ENCODE measurements at places on chromosomes 13 and 19. TPM values are rescaled to one million over a fixed set of nuclear protein-coding genes. Genes with fewer than 3 reads are reported as not detected.
A peak's percentile ranks its signal among the peaks of the same experiment; 100 is the strongest.

- no peaks in the 10 kb centered on the region for H3K36me3 ChIP-seq
- H3K27me3 ChIP-seq = no peaks in the 10 kb centered on the region
- DNase-seq = peak; percentile 86
- no peak overlapping the region for H3K27ac ChIP-seq
- no peak overlapping the region for H3K4me3 ChIP-seq
- no peaks in the 10 kb centered on the region for H3K4me1 ChIP-seq
Observed at GRCh38 chr19:16446724-16447368, 24.9 kb downstream of the EPS15L1 start.

GRCh38 chr19:2867025-2867991 is at the start of gene ZNF556:
ZNF556 (plus strand) TSS chr19:2867335; CDS start chr19:2867422, 87 bp downstream.
- DNase-seq = no peak
- H3K36me3 ChIP-seq = no peaks in the 10 kb centered on the region
- H3K4me1 ChIP-seq = no peaks in the 10 kb centered on the region
- H3K27me3 ChIP-seq = no peaks in the 10 kb centered on the region
- H3K4me3 ChIP-seq = no peak within 1 kb of the TSS
- H3K27ac ChIP-seq = no peak within 1 kb of the TSS

The FCAR gene
- total RNA-seq = 2.0 TPM

DNA sequence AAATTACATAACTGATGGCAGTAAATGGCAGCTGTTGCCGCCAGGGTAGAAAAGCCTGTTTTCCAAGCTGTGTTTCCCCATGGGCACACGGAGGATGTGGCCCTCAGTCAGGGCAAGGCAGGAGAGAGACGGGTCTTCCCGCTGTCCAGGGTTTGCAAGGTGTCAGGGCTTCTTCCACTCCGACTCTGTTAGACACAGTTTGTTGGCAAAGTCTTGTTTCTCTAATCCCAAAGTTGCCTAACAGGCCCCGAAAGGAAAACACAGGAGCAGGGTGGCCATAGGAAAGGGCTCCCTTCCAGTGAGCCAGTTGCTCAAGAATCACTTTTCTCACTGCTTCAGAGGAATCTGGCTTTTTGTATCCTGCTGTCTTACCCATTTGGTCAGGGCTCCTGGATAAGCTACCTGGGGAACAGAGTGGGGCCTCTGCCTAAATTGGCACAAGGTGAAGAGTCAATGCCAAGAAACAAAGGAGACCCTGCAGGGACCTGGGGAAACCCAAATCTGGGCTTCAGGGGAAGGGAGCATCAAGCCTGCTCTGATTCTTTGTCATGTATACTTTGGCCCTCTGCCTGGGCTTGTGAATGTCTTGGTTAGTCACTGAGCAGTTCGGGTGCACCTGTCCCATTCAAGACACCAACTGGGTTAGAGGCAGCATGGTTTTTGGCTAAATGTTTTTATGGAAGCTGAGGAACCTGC is 29.0 kb upstream of the CXCL17 start:
- no peak for DNase-seq
- H3K27ac ChIP-seq = no peak overlapping the region
- no peaks in the 10 kb centered on the region for H3K4me1 ChIP-seq
- no peak overlapping the region for H3K4me3 ChIP-seq
- H3K27me3 ChIP-seq = no peaks in the 10 kb centered on the region
- H3K36me3 ChIP-seq = no peaks in the 10 kb centered on the region

GRCh38 chr19:58001895-58002369 is 688 bp downstream of the ZNF606 start:
- no peaks in the 10 kb centered on the region for H3K27me3 ChIP-seq
- peak overlapping the region; percentile 86 for H3K4me3 ChIP-seq
- peaks cover 10% of the 10 kb centered on the region for H3K36me3 ChIP-seq
- H3K27ac ChIP-seq = no peak overlapping the region

GRCh38 chr13:111900390-111901131 is 166.4 kb upstream of the SOX1 start:
- DNase-seq = no peak
- H3K27ac ChIP-seq = no peak overlapping the region
- H3K36me3 ChIP-seq = no peaks in the 10 kb centered on the region
- H3K4me1 ChIP-seq = no peaks in the 10 kb centered on the region
- no peak overlapping the region for H3K4me3 ChIP-seq

GRCh38 chr13:31046711-31047279 is 114.3 kb downstream of the TEX26 start:
- DNase-seq = no peak
- H3K4me3 ChIP-seq = no peak overlapping the region
- no peaks in the 10 kb centered on the region for H3K4me1 ChIP-seq
- no peak overlapping the region for H3K27ac ChIP-seq
- H3K36me3 ChIP-seq = no peaks in the 10 kb centered on the region

DNA sequence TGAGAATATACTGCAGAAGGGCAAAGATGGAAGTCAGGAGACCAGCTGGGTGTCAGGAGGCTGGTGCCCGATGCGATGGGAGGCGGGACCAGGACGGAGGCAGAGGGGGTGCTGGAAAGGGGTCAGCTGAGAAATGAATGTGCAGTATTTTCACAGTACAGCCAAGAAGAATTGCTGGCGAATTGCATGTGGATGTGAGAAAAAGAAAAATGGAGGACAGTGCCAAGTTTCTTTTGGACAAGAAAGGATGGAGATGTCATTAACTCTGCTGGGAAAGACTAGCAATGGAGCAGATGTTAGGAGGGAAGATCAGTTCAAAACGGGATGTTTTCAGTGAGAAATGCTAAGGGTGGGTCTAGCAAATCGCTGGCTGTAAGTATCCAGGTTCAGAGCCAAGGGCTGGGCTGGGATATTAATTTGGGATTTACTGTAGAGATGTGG is 7.0 kb downstream of the CRYL1 start:
- no peaks in the 10 kb centered on the region for H3K27me3 ChIP-seq
- H3K27ac ChIP-seq = no peak overlapping the region
- no peak overlapping the region for H3K4me3 ChIP-seq
- H3K4me1 ChIP-seq = no peaks in the 10 kb centered on the region

The ZNF577 gene
- 12.5 TPM for total RNA-seq

The NRTN gene
- total RNA-seq = not detected

The ZNF569 gene
- total RNA-seq = 6.7 TPM

The VMAC gene
- 9.2 TPM for total RNA-seq

The PALM3 gene
- not detected for total RNA-seq

The ZNF486 gene
- 4.1 TPM for total RNA-seq

DNA sequence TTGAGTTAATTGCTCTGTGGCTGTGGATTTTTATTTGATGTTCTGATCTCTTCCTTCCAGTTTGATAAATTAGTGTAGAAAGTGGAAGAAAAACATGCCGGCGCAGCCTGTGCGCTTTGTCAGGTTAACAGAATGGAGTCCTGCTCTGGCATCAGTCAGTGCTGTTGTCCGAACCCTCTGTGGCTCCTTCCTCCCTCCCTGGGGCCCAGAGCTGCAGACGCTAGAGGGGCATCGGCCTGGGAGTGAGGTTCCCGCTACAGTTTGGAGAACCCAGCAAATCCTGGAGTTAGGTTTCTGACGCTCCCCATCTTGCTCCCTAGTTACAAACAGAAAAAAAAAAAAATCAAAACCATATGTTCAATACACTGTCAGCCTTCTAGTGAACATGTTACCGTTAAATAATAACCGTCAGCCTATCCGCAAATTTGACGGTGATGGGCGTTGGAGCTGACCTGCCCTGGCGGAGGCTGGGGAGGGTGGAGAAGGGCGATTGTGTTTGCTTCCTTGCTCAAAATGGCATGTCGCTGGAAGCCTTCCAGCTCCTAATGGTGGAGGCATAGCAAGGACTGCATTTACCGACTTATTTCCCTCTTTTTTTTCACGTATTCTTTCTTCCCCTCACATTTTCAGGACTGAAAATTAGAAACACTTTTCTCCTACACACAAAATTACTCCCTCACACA is 13.6 kb downstream of the MBNL2 start:
- H3K27me3 ChIP-seq = no peaks in the 10 kb centered on the region
- no peak overlapping the region for H3K4me3 ChIP-seq
- H3K4me1 ChIP-seq = peaks cover 20% of the 10 kb centered on the region

- H3K27me3 ChIP-seq = peaks cover 2% of the 10 kb centered on the region
- DNase-seq = no peak
- no peaks in the 10 kb centered on the region for H3K4me1 ChIP-seq
- no peak overlapping the region for H3K4me3 ChIP-seq
- H3K27ac ChIP-seq = no peak overlapping the region
Observed at GRCh38 chr13:24865163-24865953, 101.4 kb downstream of the RNF17 start.

DNA sequence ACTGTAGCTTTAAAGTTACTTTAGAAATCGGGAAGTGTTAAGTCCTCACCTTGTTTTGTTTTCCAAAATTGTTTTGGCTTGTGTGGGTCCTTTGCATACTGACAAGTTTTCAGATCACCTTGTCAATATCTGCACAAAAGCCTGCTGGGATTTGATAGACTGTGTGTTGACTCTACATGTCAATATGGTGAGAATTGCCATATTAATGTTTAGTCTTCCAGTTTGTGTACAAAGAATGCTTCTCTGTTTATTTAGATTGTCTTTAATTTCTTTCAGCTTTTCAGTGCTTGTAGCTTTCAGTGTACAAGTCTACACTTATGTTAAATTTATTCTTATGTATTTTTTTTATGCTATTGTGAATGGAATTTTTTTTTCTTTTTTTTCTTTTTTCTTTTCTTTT is 50.2 kb downstream of the SIPA1L3 start:
- H3K4me1 ChIP-seq = no peaks in the 10 kb centered on the region
- H3K4me3 ChIP-seq = no peak overlapping the region
- H3K36me3 ChIP-seq = no peaks in the 10 kb centered on the region

The ZNF835 gene
- total RNA-seq = 2.8 TPM

GRCh38 chr19:42166316-42166715 is 34.1 kb upstream of the POU2F2 start:
- no peak for DNase-seq
- no peaks in the 10 kb centered on the region for H3K36me3 ChIP-seq
- no peaks in the 10 kb centered on the region for H3K27me3 ChIP-seq
- H3K27ac ChIP-seq = no peak overlapping the region
- H3K4me3 ChIP-seq = no peak overlapping the region

- no peak overlapping the region for H3K27ac ChIP-seq
- H3K4me1 ChIP-seq = no peaks in the 10 kb centered on the region
- no peak for DNase-seq
Observed at GRCh38 chr13:94232161-94232950, 247.1 kb downstream of the DCT start.

DNA sequence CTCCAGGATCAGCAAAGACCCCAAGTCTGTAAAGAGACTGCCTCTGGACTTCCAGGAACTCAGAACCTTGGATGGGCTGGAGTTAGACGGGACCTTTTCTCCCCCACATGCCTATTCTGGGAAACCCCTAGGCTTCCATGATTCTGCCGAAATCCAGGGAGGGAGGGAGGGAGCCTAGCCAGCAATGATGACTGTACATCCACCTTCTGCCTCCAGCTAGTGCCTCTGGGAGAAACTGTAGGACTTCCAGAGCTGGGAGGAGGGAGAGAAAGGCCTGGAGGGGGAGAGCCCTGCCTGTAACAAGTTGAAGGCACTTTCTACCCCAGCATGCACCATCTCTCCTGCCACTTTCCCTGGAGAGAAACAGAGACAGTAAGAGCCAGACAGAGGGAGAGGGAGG is 6.0 kb upstream of the HAS1 start:
- no peaks in the 10 kb centered on the region for H3K27me3 ChIP-seq
- no peak overlapping the region for H3K4me3 ChIP-seq
- H3K27ac ChIP-seq = no peak overlapping the region
- H3K36me3 ChIP-seq = no peaks in the 10 kb centered on the region
- DNase-seq = no peak
- no peaks in the 10 kb centered on the region for H3K4me1 ChIP-seq

DNA sequence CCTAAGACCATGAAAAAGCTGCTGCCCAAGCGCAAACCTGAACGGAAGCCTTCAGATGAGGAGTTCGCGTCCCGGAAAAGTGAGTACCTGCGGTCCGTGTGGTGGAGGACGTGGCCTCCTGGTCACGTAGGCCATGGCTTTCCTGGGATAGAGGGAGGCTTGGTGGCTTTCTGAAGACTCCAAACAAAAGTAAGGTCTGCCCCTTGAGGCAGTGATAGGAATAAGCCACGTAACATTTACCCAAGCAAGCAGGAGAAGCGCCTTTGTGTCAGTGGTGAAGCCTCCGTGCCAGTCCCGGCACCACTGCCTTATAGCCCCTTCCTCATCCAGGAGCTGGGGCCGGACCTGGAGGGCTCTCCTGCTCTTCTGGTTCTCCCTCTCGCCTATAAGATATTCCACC is 34.3 kb upstream of the TEX29 start:
- H3K27me3 ChIP-seq = no peaks in the 10 kb centered on the region
- H3K4me3 ChIP-seq = no peak overlapping the region
- peaks cover 4% of the 10 kb centered on the region for H3K4me1 ChIP-seq
- no peak for DNase-seq
- no peaks in the 10 kb centered on the region for H3K36me3 ChIP-seq

GRCh38 chr13:47904241-47904640 is 96.8 kb downstream of the SUCLA2 start:
- no peaks in the 10 kb centered on the region for H3K27me3 ChIP-seq
- H3K36me3 ChIP-seq = no peaks in the 10 kb centered on the region
- H3K4me3 ChIP-seq = no peak overlapping the region

DNA sequence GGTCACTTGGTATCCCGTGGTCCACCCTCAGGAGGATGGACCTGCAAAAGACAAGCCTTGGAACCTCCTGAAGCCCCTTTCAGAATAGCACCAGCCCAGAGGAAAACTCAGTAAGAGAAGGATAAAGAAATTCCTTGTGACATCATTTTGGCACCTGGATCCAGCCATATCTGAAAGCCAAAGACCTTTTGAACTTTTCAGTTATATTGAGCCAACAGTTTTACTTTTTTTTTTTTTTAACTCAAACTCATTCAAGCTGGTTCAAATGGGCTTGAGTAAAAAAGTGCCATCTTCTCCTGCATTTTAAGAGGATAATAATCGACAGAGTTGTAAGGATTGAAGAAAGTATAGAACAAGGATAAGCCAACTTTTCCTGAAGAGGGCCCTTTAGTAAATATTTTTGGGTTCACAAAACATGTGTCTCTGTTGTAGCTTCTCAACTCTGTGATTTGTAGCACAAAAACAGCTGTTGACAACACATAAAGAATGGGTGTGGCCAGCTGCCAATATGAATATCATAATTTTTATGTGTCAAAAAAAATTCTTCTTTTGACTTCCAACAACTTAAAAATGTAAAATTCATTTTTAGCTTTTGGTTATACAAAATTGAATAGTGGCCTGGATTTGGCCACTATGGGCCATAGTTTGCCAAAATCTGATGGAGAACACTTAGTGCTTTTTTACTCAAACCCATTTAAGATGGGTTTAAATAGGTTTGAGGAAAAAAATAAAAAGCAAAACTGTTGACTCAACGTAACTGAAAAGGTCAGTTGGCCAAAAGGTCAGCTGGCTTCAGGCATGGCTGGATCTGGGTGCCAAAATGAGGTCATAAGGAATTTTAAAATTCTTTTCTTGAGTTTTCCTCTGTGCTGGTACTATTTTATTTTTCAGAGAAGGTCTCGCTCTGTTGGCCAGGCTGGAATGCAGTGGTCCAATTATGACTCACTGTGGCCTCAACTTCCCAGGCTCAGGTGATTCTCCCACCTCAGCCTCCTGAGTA is 50.7 kb downstream of the ACSBG2 start:
- DNase-seq = no peak
- H3K27ac ChIP-seq = no peak overlapping the region
- no peaks in the 10 kb centered on the region for H3K4me1 ChIP-seq
- no peak overlapping the region for H3K4me3 ChIP-seq
- H3K27me3 ChIP-seq = no peaks in the 10 kb centered on the region
